PC-3 (cell line): ENCODE measurements at places on chromosomes 5 and 9. TPM values are rescaled to one million over a fixed set of nuclear protein-coding genes. Genes with fewer than 3 reads are reported as not detected.

DNA sequence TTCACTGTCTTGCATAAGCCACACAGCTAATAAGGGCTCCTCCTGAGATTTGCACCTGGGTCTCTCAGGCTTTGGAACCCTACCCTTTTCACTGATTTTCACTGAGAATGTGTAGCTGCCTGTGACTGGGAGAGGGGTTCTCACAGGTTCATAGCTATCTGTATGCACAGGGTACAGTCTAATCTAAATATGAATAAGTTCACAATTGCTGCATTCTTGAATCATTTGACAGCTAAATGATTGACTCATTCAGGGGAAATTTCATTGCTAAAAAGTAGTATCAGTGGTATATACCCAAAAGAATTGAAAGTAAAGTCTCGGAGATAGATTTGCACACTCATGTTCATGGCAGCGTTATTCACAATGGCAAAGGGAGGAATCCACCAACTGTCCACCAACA is 140.7 kb downstream of the BOD1 start:
- H3K36me3 ChIP-seq: no peaks in the 10 kb centered on the region
- H3K4me3 ChIP-seq: no peak overlapping the region
- H3K4me1 ChIP-seq: peaks cover 23% of the 10 kb centered on the region
- no peak overlapping the region for H3K27ac ChIP-seq

- H3K27ac ChIP-seq: no peak overlapping the region
- DNase-seq: peak; percentile 35
- no peak overlapping the region for H3K4me3 ChIP-seq
- peaks cover 26% of the 10 kb centered on the region for H3K27me3 ChIP-seq
- peaks cover 21% of the 10 kb centered on the region; the same call in 1 of the 2 replicates for H3K4me1 ChIP-seq
Observed at GRCh38 chr9:70079417-70080037, 35.9 kb downstream of the MAMDC2 start.

The DROSHA gene
- 60.7 and 84.1 TPM in 2 replicates for total RNA-seq

DNA sequence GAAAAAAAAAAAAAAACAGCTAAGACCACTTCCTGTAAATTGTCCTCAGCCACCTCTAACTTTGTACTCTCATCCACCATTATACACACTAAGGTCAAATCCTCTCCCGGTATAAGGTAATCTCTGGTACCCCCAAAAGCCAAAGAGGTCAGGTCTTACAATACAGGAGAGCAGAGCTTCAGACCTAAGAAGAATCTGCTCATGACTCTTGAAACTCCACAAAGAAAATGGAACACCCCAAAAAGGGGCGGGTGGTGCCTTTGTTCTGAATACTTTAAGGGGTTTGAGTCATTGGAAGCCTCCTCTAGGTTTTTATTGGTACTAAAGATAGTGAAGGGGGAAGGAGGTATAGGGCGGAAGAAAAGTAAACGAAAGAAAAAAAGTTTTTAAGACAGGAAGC is 69.8 kb downstream of the COL15A1 start:
- H3K4me3 ChIP-seq: no peak overlapping the region
- H3K27ac ChIP-seq: 0 out of 2 replicates have a peak overlapping the region, but pooled peaks have one; percentile 36
- H3K36me3 ChIP-seq: no peaks in the 10 kb centered on the region

- no peaks in the 10 kb centered on the region for H3K27me3 ChIP-seq
- H3K36me3 ChIP-seq: no peaks in the 10 kb centered on the region
- no peak overlapping the region for H3K27ac ChIP-seq
Observed at GRCh38 chr5:104080646-104081175, 518.1 kb upstream of the NUDT12 start.

The UNC13B gene
- total RNA-seq: 9.8 and 10.4 TPM in 2 replicates

DNA sequence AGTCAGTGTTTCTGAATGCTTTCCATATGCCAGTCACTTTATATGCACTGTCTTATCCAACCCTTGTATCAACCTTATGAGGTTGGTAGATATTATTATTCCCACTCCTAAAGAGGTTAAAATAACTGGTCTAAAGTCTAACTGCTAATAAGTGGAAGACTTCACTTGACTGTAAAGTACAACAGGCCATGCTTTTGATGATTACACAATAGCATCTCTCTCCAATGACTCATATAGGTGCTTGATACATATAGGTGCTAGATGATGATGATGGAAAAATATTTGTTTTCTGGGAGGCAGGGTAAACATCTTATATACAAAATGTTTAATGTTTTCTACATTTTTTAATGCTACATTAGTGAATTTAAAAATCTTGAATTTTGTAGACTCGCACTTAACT is 75.9 kb upstream of the NR3C1 start:
- H3K27me3 ChIP-seq: no peaks in the 10 kb centered on the region
- peaks cover 7% of the 10 kb centered on the region; the same call in 1 of the 2 replicates for H3K4me1 ChIP-seq
- no peak overlapping the region for H3K4me3 ChIP-seq
